ENCODE measurements at places on chromosomes 5 and 9. TPM values are rescaled to one million over a fixed set of nuclear protein-coding genes. Genes with fewer than 3 reads are reported as not detected.
A peak's percentile ranks its signal among the peaks of the same experiment; 100 is the strongest.

Gene SHOC1
- total RNA-seq = 3.1 TPM

Gene TAS2R1
- not detected for total RNA-seq

GRCh38 chr5:133336121-133336968 is 276.0 kb downstream of the FSTL4 start:
- DNase-seq = no peak

Gene FBXL7
- 6.3 TPM for total RNA-seq

GRCh38 chr9:115808108-115808507 is 345.5 kb upstream of the PAPPA start:
- DNase-seq = no peak

DNA sequence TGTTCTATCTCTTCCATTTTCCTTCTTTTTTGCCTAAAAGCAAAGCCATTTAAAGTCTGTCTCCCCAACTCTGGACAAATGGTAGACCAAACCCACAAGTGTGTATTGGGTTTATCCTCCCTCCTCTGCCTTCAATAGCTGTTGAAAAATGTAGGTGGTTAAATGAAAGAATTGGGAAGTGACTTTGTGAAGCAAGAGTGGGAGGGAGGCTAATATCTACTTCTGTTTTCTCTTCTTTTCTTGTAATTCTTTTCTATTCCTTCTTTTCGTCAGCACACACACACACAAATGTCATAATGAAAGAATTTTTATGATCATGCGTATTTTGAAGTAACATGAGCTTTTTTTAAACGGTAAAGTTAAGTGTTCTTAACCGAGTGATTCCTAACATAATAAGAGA is 3.8 kb downstream of the CCDC152 start:
- DNase-seq = no peak

Gene CARD9
- 16.7 TPM for total RNA-seq

Gene ZNF883
- 1.2 TPM for total RNA-seq

DNA sequence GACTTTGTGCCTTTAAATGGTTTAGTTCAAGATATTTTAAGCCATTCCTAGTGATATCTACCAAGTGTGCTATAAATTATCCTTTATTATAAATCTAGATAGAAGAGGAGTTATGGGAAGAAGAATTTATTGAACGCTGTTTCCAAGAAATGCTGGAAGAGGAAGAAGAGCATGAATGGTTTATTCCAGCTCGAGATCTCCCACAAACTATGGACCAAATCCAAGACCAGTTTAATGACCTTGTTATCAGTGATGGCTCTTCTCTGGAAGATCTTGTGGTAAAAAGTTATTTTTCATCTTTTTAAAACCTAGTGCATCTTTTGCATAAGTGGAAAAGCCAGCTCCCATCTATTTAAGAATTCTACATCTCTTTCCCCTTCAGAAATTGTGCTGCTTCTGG is 18.6 kb downstream of the SLC23A1 start:
- no peak for DNase-seq

- no peak for DNase-seq
These were observed 27.9 kb upstream of the CTNNA1 start for GRCh38 chr5:138725153-138725817.

Gene FOXD4L6
- total RNA-seq = not detected

DNA sequence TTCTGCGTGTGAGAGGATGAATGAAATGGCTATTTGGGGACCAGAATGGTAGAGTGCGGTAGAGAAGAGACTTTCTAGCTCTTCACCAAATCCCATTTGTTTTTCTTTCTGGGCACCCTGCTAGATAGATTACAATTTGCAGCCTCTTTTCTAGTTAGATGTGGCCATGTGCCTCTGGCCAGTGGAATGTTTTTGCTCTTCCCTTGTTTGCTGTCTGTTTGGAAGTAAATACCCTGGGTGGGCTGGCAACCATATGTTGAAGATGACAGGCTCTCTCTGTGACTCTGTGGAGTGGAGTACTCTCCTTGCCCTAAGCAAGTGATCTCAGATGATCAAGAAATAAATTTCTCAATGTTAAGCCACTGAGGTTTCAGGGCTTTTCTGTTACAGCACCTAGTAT is 12.9 kb downstream of the GNG10 start:
- no peak for DNase-seq

Gene PDGFRB
- total RNA-seq = 68.7 TPM

Gene DCAF10
- total RNA-seq = 25.1 TPM

DNA sequence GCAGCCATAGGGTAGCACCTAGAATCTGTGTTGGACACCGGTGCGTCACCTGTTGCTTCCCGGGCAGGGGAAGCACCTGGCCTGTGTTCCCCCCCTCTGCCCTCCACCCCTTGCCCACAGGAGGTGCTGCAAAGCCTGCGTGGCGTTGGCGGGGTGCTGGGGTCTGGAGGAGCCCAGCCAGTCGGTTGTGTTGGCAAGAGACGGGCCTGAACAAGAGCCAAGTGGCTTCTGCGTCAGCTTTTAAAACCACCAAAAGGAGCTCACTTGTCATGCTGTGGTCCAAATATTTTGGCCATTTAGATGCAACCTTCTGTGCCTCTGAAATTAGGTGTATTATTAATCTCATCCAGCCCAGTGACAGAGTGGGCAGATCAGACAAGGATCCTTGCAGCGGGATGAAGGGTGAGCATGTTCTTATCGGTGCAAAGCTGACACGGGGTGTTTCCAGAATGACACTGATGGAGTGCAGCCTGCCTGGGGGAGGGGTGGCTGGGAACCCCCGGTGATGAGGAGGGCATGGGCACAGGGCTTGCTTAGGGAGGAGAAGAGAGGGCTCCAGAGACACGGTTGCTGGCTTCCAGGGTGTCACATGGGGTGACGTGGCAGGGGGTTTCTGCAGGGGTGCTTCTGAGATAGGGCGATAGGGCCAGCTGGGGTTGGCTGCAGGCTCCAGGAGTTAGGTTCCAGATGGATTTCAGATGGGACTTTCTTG is 9.7 kb upstream of the RXRA start:
- DNase-seq = peak; percentile 53

DNA sequence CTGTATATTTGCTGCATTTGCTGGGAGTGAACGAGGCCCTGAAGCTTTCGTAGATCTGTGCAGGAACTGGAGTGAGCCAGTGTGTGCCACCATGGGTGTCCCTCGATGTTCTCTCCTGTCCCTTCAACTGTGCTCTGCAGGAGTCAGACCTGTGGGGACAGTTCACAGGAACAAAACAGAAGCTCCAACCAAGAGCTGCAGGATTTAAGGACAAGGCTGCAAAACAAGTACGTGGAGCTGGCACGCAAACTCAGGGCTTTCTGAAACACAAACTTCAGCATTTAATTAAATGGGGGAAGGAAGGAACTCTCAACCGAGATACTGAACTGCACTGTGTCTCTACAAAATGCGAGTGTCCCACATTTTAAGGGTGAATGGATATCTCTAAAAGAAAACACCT is 24.2 kb downstream of the BASP1 start:
- DNase-seq = no peak

Gene ZER1
- total RNA-seq = 43.6 TPM

DNA sequence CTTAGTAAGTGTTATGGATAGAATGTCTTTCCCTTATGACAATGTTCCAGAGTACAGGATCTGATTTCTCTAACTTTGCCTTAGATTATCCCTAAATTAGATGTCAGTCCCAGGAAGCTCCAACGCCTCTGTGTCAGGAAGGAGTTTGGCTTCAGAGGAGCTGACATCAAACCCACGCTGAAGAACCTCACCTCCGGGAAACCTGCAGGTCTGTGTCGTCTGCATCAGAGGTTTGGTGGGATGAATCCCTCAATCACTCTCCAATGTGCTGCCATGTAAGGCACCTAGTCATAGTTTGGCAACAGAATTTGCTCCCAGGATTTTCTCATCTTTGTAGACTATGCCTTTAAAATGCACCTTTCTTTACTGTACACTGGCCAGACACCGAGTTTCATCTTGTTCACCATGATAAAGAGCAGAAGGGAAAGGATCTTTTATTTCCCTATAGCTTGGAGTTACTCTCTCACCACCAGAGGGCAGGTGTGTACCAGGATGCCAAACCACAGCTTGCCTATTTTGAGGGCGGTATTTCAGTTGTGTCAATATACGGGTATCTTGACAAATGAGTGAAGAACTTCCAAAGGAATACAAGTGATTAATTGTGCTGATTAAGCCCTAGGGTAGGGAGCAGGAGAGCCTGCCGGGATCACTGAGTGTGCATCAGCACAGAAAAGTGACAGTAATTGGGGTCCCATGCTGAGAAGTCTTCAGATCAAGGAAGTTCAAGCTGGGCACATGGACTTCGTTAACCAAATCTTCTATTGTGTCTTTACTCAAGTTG is 23.4 kb downstream of the MINAR2 start:
- DNase-seq = no peak

DNA sequence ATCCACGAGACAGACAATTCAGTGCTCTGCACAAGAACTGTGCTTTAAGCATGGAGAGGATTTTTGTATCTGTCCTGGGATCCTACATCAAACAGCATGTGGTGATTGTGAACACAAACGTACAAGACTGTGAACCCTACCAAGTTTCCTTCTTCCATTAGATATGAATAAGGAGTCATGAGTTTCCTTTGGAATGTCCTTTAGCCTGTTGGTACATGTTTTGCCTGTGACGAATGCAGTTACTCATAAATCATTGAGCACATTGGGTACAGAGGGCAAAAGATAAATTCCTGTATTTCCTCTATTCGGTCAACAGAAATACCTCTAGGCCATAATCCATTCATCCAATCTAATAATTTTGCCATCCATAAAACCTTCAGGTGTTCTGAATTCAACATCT is 61.5 kb downstream of the FXN start:
- DNase-seq = no peak

GRCh38 chr9:33637881-33638280 is 113.8 kb downstream of the ANKRD18B start:
- no peak for DNase-seq

Gene DRD1
- 0.15 TPM for total RNA-seq

GRCh38 chr9:908536-909205 is 67.2 kb downstream of the DMRT1 start:
- no peak for DNase-seq

- peak; percentile 89 for DNase-seq
These were observed at the start of gene DOK3 for GRCh38 chr5:177509381-177509951. DOK3 (minus strand) TSS chr5:177509826; CDS start chr5:177509540, 286 bp downstream.

DNA sequence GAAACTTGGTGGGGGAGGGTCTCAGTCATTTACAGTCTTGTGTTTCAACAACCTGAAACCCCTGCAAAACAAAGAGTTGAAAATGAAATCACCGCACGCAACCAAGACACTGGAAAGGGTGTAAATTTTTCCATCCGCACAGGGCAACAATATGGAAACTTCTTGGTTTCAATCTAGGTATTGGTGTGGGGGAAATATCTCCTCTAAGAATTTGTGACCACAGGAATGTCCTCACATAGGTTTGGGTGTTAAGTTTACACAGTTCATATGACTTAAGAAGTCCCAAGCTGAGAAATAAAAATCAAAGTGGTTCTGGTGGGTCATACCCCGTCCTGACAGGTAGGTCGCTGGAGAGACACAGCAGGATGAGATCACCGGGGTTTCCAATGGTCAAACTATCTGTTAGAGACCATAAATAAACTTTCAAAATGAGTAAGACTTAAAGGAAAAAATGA is 51.9 kb upstream of the PIP5K1B start:
- no peak for DNase-seq

Gene FBP2
- total RNA-seq = not detected

Gene PCA3
- not detected for total RNA-seq

Gene LPAR1
- total RNA-seq = 14.7 TPM

Gene KLF9
- total RNA-seq = 51.8 TPM

DNA sequence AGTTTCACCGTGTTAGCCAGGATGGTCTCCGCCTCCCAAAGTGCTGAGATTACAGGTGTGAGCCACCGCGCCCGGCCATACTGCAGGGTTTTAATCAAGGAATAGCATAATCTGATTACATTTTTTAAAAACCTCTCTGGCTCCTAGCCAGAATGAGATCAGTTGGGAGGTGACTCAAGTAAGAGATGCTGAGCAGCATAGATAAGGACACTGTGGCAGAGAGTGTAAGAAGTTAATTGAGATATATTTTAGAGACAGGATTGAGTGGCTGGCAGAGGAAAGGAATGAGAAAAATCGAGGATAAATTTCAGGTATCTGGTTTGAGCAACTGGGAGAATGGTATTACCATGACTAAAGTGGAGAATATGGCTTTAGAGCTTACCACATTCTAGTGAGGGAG is 7.3 kb upstream of the RIGI start:
- no peak for DNase-seq

GRCh38 chr5:141733198-141733597 is 51.2 kb upstream of the ARAP3 start:
- DNase-seq = no peak

Gene CCDC183
- 9.7 TPM for total RNA-seq

GRCh38 chr9:74035786-74036185 is 461.3 kb upstream of the RORB start:
- no peak for DNase-seq

DNA sequence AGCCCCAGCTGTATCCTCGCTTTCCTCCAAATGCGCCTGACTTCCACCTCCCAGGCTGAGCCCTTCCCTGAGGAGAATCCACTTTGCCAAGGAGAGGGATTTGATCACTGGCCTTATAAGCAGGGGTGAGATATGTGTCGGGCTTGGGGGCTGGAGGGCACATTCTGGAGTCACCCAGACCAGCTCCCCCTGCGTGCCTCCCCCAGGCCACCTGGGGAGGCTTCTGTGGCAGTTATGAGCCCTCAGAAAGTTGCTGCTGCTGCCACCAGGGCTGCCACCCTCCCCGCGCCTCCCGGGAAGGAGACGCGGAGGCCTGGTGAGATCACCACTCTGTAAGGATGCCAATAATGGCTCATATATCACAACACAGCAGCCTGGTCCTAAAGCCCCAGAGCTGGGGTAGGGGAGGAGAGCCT is 211.5 kb downstream of the PAPPA start:
- DNase-seq = peak; percentile 64

- no peak for DNase-seq
These were observed 123.2 kb downstream of the FGF18 start for GRCh38 chr5:171542525-171543140.

Gene EQTN
- total RNA-seq = not detected

Gene HTR4
- total RNA-seq = not detected

GRCh38 chr9:78615372-78615771 is 318.4 kb downstream of the PSAT1 start:
- DNase-seq = no peak

- peak; percentile 64 for DNase-seq
These were observed 13.2 kb downstream of the ATOX1 start for GRCh38 chr5:151745071-151745705.

DNA sequence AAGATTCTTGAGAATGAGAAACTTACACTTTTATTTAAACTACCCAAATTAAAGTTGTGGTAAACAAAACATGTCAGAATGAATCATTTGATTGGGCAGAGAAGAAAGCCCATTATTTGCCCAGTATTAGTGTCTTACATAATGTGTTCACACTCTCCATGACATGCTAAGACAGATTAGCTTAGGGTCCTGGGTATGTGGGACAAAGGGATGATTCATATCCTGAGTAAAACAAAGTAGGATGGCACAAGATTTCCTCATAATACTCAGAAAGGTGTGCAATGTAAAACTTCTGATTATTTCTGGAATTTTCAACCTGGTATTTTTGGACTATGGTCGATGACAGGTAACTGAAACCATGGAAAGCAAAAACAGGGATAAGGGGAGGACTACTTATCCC is 183.9 kb upstream of the POU5F2 start:
- no peak for DNase-seq

DNA sequence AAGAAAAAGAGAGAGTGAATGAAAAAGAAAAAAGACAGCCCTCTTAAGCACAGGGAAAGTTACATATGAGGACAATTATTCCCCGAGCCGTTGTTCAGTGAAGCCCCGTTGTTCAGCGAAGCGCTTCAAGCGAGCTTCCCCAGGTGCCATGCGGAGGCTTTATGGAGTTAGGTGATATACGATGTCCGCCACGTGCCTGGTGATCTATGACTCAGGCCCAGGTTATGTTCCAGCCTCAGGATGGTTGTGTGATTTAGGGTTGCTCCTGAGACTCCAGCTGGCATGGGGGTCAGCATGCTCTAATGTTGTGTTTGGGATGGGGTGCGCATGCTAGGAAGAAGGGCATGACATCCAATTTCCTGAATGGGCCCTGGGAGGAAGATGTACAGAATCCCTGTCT is 365.6 kb downstream of the CDK5RAP2 start:
- no peak for DNase-seq
